SW 1271 (cell line): ENCODE measurements at places on chromosomes 4 and X.

- no peak for DNase-seq
Measured at GRCh38 chr4:25638806-25639205, 16.8 kb upstream of the SLC34A2 start.

- no peak for DNase-seq
Measured at GRCh38 chrX:19063030-19063429, 59.2 kb downstream of the ADGRG2 start.

DNA sequence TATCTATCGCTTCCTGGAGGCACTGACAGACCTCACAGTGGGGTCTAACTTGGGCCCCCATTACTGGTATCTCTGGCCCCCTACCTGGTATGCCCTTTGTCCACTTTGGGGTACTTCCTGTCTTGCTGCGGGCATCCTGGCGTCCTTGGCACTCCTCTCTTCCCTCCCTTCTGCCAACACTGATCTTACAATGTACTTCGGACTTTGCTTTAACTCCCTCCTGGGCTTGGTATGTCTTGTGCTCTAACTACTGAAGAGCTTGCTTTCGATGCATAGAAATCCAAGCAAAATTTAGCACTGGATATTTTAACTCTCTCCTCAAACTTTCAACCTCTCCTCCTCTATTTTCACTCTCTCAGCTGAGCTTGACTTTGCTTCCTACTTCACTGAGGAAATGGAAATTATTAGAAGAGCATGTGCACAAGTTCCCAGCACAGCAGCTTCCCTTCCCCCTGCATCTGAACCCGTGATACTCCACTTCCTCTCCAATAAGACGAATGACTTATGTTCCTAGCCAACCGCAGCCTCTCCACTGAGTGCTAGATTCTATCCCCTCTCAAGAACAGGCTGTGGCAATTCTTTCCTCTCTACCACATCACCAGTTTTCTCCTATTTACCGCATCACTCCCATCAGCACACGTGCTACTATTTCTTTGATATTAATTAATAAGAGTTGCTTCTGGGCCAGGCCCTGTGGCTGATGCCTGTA lies 52.9 kb downstream of the SUPT20HL2 start:
- no peak for DNase-seq

DNA sequence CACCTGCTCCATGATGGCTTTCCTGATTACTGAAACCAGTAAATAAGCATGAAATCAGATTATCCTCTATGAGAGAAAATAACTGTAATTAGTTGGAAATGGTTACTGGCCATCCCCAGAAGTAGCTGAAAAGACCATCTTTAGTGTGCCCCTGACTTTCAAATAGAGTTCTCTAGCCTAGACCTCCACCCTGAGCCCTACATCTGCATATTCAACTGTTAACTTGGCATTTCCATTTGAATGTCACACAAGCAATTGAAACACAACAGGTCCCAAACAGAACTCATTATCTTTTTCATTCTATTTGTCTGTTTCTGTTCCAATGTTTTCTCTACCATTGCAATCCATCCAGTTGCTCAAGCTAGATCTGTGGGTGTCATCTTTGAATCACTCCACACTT lies 952.3 kb downstream of the RPA4 start:
- DNase-seq, result no peak
